ENCODE measurements at places on chromosomes 5 and 9. TPM values are rescaled to one million over a fixed set of nuclear protein-coding genes. Genes with fewer than 3 reads are reported as not detected.

GRCh38 chr5:91925249-91925648 lies 542.1 kb upstream of the ARRDC3 start:
- DNase-seq = no peak

DNA sequence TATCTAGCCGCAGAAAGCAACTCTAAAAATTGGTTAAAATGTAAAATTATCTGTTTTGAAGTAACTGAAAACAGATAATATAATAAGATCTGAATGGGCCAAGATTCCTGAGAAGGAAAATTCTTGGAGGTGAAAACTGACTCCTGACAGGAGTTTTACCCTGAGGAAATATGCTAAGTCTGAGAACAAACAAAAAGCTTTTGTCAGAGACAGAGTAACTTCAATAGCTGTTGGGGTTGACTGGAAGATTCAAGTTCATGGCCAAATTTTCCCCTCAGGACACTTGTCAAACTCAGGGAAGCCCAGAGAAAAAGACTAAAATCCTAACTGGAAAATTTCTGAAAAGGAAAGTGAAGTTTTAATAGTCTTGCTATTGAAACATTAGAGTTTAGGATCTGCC lies 5.7 kb downstream of the PCDHB4 start:
- DNase-seq = no peak

DNA sequence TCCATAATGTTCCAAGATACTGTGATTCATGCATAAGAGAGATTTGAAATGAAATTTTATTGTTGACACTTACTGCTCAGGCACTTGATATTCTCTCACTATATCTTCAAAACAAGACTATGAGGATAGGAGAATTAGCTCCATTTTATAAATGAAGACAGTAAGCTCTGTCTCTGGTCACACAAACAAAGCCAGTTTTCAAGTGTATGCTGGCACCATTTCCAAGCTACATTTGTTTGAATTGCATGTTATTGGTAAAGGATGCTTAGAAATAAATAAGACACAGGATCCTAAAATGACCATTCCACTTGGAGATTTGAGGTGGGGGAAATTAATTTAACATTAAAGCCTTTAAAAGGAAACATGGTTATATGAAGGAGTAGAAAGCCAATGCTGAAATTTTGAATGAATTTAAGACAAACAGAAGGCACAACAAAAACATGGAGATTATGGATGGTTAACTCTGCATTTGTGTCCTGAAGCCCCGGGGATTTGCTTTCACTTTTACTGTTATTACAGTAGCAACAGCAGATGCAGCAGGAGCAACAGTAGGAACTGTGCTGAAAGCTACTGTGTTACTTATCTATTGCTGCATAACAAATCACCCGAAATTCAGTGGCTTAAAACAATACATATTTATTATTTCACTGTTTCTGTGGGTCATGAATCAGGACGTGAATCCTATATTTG lies 79.7 kb upstream of the ASTN2 start:
- DNase-seq = no peak

GRCh38 chr9:4287886-4288588 lies 11.8 kb downstream of the GLIS3 start:
- DNase-seq = no peak

GRCh38 chr5:83097689-83098231 lies 20.4 kb downstream of the XRCC4 start:
- DNase-seq = no peak

- DNase-seq = no peak
Observed at GRCh38 chr9:76751001-76751400, 13.2 kb upstream of the PCA3 start.

GRCh38 chr9:125541840-125542243 lies 165.2 kb downstream of the MAPKAP1 start:
- DNase-seq = no peak

DNA sequence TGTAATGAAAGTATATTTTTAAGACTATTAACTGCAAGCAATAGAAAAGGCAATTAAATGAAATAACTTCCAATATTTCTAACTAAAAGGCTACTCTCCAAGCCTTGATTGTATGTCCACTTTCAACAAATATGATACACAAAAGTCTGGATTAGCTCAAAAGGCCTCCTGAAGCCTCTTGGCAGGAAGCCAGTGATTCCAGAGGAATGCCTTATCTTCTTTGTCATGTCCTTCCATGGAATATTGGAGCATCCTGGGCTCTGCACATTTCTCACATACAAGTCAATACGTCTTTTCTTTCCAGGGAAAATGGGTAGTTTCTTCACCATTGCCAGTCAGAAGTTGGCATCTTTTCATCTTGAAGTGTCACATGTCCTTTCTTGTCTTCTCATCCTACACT lies 357.8 kb downstream of the KDM4C start:
- DNase-seq = no peak

DNA sequence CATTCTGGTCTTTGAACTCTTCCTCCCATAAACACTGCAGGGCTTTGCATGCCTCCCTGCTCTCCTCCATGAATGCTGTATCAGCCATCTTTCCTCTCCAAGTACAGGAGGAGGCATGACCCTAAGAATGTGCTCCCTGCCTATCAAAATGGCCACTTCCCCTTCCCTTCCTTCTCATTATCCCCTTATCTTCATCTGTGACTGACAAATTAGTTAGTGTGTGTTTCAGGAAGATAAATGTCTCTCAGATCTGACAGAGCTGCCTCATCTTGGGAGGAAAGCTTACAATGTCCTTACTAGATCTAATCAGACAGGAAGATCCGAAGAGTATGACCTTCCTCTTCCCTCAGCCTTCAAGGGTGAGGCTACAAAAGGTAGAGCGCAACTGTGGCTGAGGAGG lies 46.2 kb downstream of the TLR4 start:
- no peak for DNase-seq

DNA sequence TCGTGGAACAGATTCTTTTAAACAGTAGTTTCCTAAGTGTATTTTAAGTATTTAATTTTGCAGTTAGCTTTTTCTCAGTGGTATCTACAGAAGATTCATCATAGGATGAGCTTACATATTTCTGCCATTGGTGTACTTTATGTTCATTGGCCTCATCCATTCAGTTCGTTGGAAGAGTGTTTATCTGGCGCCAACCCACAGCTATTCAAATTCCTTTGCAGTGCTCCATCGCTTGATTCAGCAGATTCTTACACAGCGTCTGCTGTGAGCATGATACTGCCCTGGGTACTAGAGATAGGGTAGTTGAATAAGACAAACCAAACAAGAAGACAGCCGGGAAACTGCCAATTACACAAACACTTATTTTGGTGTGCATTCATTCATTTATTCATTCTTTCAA lies 55.1 kb downstream of the NUP214 start:
- DNase-seq = peak; percentile 93

- peak; percentile 79 for DNase-seq
Observed at GRCh38 chr5:179873588-179874110, 15.0 kb upstream of the MRNIP start.

GRCh38 chr5:1532384-1532783 lies 8.6 kb upstream of the LPCAT1 start:
- DNase-seq = no peak

DNA sequence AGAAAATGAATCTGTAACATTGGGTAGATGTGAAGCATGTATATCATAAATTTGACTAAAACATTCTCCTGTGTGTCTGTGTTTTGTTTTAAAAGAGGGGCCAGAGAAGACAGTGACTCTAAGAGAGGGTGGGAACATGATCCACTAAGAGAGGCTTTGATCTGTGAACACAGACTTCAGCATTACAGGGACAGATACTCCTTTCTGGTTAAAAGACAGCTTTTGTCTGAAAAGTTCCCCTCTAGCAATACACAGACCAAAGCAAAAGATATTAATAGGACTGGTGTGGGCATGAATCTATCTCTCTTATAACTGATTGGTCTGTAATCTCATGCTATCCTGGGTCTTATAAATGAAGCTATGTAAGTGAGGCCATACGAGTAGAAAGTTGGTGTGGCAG lies 150.9 kb downstream of the NUDT12 start:
- no peak for DNase-seq

DNA sequence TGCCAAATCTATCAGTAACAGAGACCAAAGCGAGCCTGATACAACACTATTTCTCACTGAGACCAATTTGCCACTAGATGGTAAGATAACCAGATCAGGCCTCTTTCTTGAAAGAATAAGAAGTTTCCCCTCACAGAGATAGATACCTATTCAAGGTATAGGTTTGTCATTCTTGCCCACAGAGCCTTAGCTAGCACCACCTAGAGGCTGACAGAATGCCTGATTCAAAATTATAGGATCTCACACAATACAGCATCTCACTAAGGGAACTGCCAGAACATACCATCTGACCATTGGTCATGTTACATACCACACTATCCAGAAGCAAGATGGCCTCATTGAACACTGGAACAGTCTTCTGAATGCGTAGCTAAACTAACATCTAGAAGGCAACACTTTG lies 166.6 kb upstream of the HCN1 start:
- DNase-seq = no peak

DNA sequence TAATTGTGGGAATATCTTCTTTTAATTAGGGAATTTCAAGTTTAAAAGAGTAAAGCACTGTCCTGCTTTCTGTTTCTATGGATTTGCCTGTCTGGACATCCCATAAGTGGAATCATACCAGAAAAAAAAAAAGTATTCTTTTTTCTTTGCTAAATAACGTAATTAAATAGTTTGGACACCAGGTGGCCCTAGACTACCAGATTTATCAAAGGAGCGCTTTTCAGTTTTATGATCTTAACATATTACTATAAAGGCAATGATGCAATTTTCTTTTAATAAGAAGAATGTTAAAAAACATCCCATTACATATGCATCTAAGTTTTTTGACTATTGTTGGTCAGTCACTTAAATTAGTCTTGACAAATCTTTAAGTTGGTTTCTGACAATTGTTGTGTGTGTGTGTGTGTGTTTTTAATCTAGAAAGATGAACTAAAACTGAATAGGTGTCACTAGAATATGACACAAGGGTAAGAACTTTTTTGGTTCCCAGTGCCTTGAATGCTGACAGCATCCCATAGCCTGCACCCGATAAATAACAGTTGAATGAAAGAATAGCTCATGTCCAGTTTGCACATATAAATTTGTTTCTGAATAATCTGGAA lies 49.5 kb downstream of the C5orf22 start:
- DNase-seq = no peak

The ARHGEF37 gene
- 0.72 TPM for total RNA-seq

The BTNL3 gene
- total RNA-seq = not detected

The GARIN3 gene
- not detected for total RNA-seq

The HAPLN1 gene
- total RNA-seq = 18.8 TPM

The FTMT gene
- not detected for total RNA-seq

The CFAP90 gene
- 1.1 TPM for total RNA-seq

The NFIB gene
- 26.2 TPM for total RNA-seq

The TPPP gene
- not detected for total RNA-seq

The GABBR2 gene
- 0.88 TPM for total RNA-seq

The ANXA2R gene
- 3.5 TPM for total RNA-seq

Measured in osteoblast (primary cell).